ENCODE measurements at places on chromosomes 12 and 14.
A peak's percentile ranks its signal among the peaks of the same experiment; 100 is the strongest.

DNA sequence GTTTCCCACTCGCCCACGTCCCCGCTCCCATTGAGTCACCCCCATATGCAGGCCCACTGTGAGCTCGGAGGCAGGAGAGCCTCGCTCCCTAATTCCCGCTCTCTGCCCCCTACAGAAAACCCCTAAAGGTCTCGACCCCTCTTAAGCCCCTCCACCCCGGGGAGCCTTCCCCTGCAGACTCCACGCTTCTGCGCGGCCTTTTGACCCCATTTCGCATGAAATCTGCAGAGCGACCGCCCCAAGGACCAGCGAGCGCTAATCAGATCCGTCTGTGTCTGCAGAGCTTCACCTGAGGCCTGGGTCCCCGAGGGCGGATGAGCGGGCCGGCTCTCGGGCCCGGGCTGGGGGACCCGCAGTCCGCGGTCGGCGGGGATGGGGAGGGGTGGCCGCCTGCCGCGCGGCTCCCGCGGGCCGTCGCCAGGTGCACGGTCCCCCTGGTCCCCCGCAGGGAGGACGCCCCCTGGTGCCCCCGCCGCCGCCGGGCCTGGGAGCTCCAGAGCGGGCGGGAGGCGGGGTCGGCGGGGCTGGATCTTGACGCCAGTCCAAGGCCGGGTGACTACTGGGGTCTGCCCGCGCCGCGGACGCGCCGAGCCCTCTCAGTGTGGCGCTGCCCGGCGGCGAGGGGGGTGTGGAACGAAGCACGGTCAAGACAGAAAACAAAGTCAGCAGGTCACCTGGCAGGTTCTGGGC is 10.1 kb downstream of the BMP4 start:
- DNase-seq = peak; percentile 51

- DNase-seq = no peak
Measured at GRCh38 chr14:39582028-39582654, 149.9 kb upstream of the FBXO33 start.

DNA sequence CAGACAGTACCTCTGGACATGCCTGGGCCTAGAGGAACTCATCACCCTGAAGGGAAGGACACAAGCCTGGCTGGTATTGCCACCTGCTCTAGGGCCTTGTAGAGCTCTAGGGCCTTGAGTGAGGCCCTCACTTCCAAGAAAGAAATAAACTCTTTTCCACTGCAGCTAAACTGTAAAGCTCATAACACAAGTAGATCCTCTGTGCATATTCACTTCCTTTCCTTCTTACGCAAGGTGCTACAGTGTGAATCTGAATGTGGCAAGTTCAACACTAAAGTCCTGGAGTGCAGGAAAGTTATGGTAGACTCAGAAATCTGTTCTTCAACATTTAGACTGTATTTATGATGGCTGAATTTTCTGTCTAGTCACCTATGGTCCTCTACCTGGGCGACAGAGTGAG is 14.5 kb downstream of the RNASE3 start:
- no peak for DNase-seq

GRCh38 chr12:115763376-115763775 is 514.1 kb downstream of the MED13L start:
- DNase-seq = no peak

- no peak for DNase-seq
Measured at GRCh38 chr12:84637926-84638325, 274.7 kb downstream of the SLC6A15 start.

DNA sequence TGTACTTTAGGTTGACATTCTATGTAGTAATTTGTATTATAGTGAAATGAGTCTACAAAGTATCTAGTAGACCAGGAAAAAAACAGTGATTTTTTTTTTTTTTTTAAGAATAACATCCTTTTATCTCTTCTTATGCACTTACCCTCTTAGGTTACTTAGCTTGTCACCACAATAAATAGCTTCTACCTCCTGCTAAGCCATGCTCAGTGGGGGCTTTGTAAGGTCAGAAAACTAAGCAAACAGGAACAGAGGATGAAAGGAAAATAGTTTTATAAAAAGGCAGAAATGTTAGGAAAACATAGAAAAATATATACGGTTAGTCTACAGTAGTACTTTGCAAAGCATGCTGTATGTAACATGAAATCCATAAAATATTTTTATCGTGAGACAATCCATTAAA is 385.3 kb upstream of the ATXN7L3B start:
- no peak for DNase-seq

Measured in dermis blood vessel endothelial cell (primary cell).